ENCODE measurements at places on chromosomes 5 and 9.

- DNase-seq, result no peak
Measured at GRCh38 chr9:70805949-70806348, 315.5 kb downstream of the TRPM3 start.

GRCh38 chr5:14756478-14756877 lies 92.0 kb downstream of the OTULIN start:
- no peak for DNase-seq

GRCh38 chr9:96149533-96150280 lies 152.3 kb downstream of the HSD17B3 start:
- DNase-seq, result no peak

GRCh38 chr9:83570359-83570758 lies 32.2 kb upstream of the FRMD3 start:
- no peak for DNase-seq

GRCh38 chr5:75510836-75511434 lies 494 bp downstream of the CERT1 start:
- peak; percentile 4 for DNase-seq

DNA sequence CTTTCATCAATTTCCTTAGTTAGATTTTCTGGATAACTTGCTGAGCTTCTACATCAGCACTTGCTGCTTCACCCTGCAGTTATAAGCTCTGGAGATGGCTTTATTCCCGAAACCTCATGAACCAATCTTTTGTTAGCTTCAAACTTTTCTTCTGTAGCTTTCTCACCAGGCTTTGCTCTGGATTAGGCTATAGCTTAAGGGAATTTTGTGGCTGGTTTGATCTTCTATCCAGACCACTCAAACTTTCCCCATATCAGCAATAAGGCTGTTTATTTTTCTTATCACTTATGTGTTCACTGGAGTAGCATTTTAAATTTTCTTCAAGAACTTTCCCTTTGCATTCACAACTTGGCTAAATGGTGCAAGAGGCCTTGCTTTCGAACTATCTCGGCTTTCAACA lies 1173.5 kb upstream of the NUDT12 start:
- no peak for DNase-seq

GRCh38 chr5:135569755-135570452 lies 8.9 kb downstream of the CXCL14 start:
- DNase-seq, result no peak

- DNase-seq, result no peak
Measured at GRCh38 chr5:151495320-151495719, 47.9 kb downstream of the SLC36A1 start.

- no peak for DNase-seq
Measured at GRCh38 chr5:145787001-145787400, 48.1 kb downstream of the PRELID2 start.

- DNase-seq, result no peak
Measured at GRCh38 chr9:133714606-133715294, 23.4 kb downstream of the SARDH start.

- DNase-seq, result no peak
Measured at GRCh38 chr9:96253059-96253696, 48.8 kb downstream of the HSD17B3 start.

- no peak for DNase-seq
Measured at GRCh38 chr5:124654418-124654817, 92.0 kb downstream of the ZNF608 start.

- DNase-seq, result no peak
Measured at GRCh38 chr5:1062761-1063568, 48.9 kb downstream of the SLC12A7 start.

GRCh38 chr5:82058710-82059109 lies 86.9 kb downstream of the ATG10 start:
- no peak for DNase-seq

DNA sequence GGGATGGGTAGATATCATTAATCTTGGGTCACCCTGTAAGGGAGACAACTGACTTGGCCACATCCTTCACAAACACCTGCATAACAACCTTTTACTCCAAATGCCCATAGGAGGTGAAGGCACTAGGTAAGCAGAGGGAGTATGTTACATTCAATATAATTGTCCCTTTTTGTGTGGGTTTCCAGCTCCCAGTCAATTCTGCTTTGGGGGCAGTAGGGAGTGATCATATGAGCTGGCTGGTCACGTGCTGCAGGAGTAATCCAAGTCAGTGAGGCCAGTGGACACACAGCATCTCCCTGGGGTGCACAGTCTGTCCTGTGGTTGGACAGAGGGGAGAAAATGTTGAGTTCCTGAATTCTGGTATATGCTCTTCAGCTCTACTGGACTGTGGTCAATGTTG lies 1.2 kb upstream of the AGXT2 start:
- DNase-seq, result no peak

GRCh38 chr9:71936066-71936465 lies 24.6 kb downstream of the C9orf85 start:
- no peak for DNase-seq

GRCh38 chr5:123279136-123279535 lies 144.1 kb downstream of the CEP120 start:
- no peak for DNase-seq

- no peak for DNase-seq
Measured at GRCh38 chr5:173307695-173308094, 20.5 kb downstream of the STC2 start.

- no peak for DNase-seq
Measured at GRCh38 chr9:88681434-88681833, 146.5 kb downstream of the NXNL2 start.

DNA sequence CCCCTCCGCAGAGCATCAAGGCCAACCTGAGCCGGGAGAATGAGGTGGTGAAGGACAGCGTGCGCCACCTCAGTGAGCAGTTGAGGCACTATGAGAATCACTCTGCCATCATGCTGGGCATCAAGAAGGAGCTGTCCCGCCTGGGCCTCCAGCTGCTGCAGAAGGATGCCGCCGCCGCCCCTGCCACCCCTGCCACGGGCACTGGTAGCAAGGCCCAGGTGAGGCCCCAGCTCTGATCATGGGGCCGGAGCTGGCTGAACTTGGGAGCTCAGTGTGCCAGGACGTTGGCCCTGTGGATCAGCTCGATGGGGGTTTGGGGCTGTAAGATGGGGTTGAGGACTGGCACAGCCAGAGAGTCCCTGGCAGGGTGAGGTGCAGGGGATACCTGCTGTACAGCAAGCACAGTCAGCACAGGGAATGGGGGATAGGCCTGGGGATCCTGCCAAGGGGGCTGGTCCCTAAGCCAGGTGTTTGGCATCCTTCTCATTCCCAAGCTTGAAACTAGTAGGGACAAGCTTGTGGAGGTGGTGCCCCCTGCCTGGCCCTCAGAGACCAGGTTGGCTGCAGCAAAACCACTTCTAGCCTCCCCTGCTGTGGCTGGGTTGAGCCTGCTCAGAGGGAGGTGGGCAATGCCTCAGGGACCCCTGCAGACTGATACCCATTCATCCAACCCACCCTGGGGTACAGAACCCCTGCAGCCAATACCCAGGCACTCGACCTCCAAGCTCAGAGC lies 22.5 kb downstream of the OLFML2A start:
- DNase-seq, result no peak

DNA sequence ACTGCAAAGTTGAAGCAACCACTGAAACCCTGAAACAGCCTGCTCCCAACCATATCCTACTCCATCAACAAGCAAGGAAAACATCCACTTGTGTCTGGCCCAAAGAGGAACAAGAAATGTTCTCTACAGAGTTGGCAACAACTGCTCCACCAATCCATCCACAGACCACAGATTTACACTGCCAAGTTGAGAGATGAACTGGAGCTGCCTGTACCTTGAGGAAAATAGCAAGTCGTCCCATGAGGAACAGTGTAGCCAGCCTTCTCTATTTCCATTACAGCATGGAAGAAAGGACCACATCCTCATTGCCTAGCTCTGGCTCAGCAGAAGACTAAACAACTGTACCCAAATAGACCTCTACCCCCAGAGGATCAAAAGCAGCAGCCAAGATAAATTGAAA lies 60.4 kb downstream of the DEPDC1B start:
- DNase-seq, result no peak

DNA sequence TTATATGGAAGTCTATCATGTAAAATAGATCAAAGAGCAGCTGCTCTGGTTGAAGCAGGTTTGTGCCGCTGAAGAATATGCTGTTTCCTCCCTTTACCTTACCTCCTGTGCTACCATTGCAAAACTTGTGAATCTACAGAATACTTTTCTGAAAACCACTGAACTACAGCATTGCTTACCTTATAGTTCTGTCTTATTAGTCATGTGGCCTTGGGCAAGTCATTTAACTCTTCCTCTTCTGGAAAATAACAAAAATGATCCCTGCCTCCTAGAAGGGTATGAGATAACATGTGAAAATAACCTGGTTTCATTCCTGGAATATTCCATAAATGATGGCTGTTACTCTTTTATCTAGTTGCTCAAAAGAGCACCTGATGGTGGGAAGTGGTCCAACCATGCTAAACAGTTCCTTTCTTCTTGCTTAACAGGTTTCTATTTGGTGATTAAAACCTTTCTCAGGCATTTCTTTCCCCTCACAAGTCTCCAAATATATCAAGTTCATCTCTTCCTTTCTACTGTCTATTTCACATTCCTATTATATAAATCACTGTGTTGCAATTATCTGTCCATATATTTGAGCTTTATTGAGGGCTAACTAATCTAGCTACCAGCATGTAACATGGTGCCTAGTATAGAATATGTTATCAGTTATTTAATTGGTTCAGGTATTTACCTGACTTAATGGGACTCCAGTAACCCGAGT lies 15.0 kb downstream of the TRIM32 start:
- DNase-seq, result no peak

DNA sequence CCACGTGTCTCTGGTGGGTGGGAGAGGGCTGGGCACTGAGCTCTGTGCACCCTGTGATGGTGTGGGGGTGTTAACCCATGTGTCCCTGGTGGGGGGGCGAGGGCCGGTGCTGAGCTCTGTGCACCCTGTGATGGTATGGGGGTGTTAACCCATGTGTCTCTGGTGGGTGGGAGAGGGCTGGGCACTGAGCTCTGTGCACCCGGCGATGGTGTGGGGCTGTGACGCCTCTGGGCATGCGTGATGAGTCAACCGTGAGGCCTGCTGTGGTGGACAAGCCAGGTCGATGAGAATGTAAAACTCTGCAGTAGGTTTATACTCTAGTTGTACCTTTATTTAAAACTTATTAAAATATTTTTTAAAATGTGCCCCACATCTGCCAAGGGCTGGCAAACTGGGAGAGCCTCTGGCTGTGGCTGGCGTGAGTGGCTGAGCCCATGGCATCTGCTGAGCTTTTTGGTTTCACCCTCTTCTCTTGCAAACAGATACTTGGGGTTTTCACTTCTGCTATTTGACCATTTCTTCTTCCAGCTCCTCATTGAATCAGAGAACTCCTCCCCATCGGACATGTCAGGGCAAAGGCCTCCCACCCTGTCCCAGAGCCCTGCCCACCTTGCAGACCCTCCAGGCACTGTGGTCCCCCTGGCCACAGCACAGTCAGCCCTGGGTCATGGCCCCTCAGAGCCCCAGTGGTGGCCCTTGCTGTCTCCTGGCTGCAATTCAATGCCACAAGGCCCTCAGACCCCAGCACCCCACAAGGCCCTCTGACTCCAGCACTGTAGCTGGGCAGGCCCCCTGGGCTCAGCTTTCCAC lies 18.5 kb upstream of the EXOC3 start:
- DNase-seq, result no peak

- DNase-seq, result no peak
Measured at GRCh38 chr9:109307380-109308240, 13.2 kb downstream of the EPB41L4B start.

- DNase-seq, result no peak
Measured at GRCh38 chr9:7150153-7150890, 392.5 kb downstream of the KDM4C start.

DNA sequence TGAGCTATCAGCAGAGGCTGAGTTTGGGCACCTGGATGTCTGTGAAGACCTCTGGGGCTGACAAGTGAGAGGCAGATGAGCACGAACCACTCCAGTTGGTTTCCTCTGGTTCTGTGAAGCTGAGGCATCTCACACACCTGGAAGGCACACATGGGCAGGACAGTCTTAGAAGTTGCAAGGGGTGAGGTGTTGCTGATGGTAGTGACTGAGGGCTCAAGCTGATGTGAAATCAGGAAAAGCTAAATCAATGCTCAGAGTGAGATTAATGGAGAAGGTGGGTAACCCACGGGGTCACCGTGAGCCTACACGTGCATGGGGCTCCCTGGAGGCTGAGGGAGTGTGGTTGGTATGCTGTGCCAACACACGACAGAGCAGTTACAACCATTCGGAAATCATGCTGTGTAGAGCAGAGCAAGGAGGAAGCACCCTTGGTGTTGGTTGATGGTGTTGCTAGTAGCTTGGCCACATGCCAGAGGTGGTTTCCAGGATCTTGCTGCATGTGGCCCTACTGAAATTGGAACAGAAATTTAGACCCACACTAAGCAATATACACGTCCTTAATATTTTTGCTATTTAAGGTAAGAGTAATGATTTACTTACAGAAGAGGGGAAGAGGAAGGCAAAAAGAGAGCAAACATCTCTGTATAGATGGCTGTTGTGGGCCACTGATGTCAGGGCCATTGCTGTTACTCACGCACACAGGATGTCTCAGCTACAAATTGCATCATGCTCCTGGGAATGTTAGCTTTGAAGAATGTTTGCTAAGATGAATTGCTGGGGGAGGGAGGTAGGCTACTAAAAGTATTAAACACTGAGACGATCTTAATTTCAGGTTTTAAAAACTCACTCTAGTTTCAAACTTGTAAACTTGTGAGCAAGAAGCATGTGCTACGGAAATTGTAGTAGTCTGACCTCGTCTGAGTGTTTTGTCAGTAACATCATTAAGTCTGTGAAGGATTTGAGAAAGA lies 170.5 kb downstream of the ARHGEF28 start:
- DNase-seq, result peak; percentile 0

GRCh38 chr9:14671377-14671776 lies 21.9 kb downstream of the ZDHHC21 start:
- DNase-seq, result no peak

DNA sequence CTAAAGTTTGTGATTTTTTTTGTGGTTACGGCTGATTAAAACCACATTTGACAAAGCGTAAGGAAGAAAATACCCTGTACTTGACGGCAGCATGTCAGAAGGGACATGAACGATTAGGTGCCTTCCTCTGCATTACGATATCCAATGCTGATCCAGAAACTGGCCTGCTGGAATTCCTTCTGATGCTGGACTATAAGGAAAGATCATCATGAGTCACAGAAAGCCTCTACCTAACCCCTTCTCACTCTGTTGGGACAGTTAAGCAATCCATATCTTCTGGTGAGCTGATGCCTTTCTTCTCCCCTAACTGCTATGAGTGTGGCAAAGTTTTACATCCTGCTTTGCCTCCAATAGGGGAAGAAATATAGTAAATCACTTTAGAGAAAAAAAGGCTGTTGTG lies 78.4 kb upstream of the PAPPA start:
- no peak for DNase-seq

Data from stimulated activated CD8-positive, alpha-beta memory T cell treated with anti-CD3 and anti-CD28 coated beads, Interleukin-15, amount 100 ng/mL, for 48 hours (primary cell).